ENCODE measurements at places on chromosomes 16 and 17. TPM values are rescaled to one million over a fixed set of nuclear protein-coding genes. Genes with fewer than 3 reads are reported as not detected.

SBK1 gene
- total RNA-seq = 7.2 TPM

ZDHHC1 gene
- total RNA-seq = 14.5 TPM

NUPR1 gene
- total RNA-seq = 4.1 TPM

OSBPL7 gene
- total RNA-seq = 17.2 TPM

RBFOX1 gene
- total RNA-seq = 9.0 TPM

KRT33A gene
- 0.12 TPM for total RNA-seq

ACSM2B gene
- total RNA-seq = 77.8 TPM
